Keratinocyte (primary cell): ENCODE measurements at places on chromosomes 12 and 14. TPM values are rescaled to one million over a fixed set of nuclear protein-coding genes. Genes with fewer than 3 reads are reported as not detected.

DNA sequence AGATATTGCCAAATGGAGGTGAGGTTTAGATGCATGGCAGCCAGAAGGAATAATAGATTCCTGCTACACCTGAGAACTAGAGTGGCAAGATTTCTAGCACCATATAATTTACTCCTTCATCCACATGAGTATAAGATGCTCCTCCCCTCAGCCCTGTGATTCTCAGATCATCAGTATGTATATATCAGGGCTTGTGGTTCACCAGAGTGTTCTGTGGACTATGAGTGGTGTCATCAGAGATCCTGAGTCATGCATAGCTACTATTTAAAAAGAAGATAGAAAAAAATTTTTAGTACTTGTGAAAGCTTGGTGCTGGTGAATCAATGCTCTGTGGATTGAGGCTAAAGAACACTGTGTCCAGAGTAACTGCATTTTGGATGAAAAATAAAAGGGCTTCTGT, 285.9 kb downstream of the BMP4 start:
- no peaks in the 10 kb centered on the region for H3K36me3 ChIP-seq
- DNase-seq: peak; percentile 57
- H3K27me3 ChIP-seq: no peaks in the 10 kb centered on the region

GRCh38 chr12:53193985-53194716, 12.9 kb downstream of the ITGB7 start:
- H3K4me3 ChIP-seq: no peak overlapping the region
- peaks cover 2% of the 10 kb centered on the region for H3K4me1 ChIP-seq
- no peak for DNase-seq
- no peaks in the 10 kb centered on the region for H3K27me3 ChIP-seq
- no peaks in the 10 kb centered on the region for H3K36me3 ChIP-seq

DNA sequence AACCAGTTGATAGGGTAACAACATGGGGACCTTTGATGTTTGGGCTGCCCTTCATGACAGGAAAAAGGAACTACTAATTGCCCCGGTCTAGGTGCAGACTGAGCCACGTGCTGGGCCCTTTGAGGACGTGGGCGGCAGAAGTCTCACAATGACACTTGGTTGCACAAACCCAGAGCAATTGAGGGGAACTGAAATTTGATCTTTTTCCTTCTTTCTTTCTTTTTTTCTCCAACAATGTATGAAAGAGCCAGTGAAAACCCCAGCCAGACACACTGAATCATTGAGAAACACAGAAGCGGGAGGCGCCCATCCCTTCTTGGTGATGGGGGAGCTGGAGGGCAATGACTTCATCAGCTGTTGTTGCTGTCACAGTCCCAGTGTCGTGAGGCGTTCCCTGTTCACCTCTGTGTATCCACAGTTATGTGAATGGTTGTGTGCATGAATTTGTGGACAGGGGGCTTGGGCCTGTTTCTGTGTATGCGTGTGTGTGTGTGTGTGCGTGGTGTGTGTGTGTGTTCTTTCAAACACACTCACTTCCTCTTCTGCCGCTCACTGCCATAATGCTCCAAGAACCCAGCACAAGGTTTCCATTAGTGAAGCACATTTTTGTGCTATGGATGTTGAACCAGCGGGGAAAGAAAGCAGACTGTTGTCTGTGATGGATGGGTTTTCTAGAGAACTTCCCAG, 137.5 kb upstream of the CCND2 start:
- H3K27ac ChIP-seq: no peak overlapping the region
- no peak overlapping the region for H3K4me3 ChIP-seq
- no peaks in the 10 kb centered on the region for H3K4me1 ChIP-seq
- no peaks in the 10 kb centered on the region for H3K36me3 ChIP-seq
- no peaks in the 10 kb centered on the region for H3K27me3 ChIP-seq

DNA sequence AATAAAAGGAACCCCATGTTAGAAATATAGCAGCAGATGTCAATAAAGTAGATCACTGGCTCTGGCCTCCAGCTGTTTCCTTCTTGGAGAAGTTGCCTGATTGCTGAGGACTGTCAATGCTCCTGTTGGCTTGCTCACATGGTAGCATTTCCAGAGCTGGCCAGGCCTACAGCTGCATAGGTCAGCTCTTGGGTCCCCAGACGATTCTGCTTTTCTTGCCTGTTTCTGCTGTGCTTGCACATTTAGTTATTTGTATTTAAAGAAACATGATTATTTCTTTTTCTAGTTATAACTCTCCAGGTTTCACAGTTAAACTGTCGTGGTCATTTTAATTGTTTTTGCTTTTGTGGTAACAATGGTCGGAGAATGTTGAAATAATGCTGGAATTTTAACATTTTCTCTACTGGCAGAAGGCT, 7.2 kb downstream of the NAV3 start:
- H3K4me1 ChIP-seq: peaks cover 11% of the 10 kb centered on the region
- H3K36me3 ChIP-seq: no peaks in the 10 kb centered on the region
- H3K4me3 ChIP-seq: no peak overlapping the region
- DNase-seq: no peak
- no peaks in the 10 kb centered on the region for H3K27me3 ChIP-seq
- no peak overlapping the region for H3K27ac ChIP-seq

GRCh38 chr12:1595690-1596347, 1.4 kb upstream of the FBXL14 start:
- no peaks in the 10 kb centered on the region for H3K36me3 ChIP-seq
- H3K27ac ChIP-seq: no peak overlapping the region
- H3K4me1 ChIP-seq: peaks cover 31% of the 10 kb centered on the region
- no peak for DNase-seq
- no peak overlapping the region for H3K4me3 ChIP-seq
- H3K27me3 ChIP-seq: no peaks in the 10 kb centered on the region

GRCh38 chr12:68097386-68097785, 62.2 kb downstream of the IFNG start:
- no peaks in the 10 kb centered on the region for H3K36me3 ChIP-seq
- DNase-seq: no peak
- H3K4me3 ChIP-seq: no peak overlapping the region
- H3K27me3 ChIP-seq: no peaks in the 10 kb centered on the region
- peaks cover 34% of the 10 kb centered on the region for H3K4me1 ChIP-seq

- no peak overlapping the region for H3K27ac ChIP-seq
- peaks cover 4% of the 10 kb centered on the region for H3K4me1 ChIP-seq
- DNase-seq: no peak
- H3K27me3 ChIP-seq: no peaks in the 10 kb centered on the region
Observed at GRCh38 chr14:22282417-22282816, 306.6 kb downstream of the DAD1 start.

DNA sequence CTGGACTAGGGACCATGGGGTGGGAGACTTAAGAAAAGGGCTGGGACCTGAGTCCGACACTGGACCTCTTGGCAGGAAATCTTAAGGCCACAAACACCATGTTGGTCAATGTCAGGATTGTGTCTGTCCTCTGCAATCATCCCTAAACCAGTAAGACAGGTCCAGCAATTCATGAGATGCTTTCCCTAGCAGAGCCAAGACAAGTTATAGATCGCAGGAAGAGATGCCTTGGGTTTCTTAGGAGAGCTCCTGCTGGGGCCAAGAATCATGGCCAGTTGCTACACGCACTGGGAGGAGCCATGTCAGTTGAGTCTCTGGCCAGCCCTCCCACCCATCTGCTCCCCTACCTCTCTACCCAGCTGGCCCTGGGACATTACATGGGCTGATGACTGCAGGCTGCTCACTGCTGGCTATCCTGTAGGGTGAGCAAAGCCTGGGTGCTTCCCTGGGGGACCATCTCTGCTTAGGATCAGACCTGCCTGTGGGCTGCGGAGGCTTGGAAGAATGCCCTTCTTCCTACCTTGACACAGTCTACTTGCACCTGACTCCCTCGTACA, 14.2 kb downstream of the PLEKHH1 start:
- H3K27me3 ChIP-seq: no peaks in the 10 kb centered on the region
- no peak for DNase-seq
- H3K36me3 ChIP-seq: peaks cover 9% of the 10 kb centered on the region
- H3K4me3 ChIP-seq: no peak overlapping the region
- H3K4me1 ChIP-seq: no peaks in the 10 kb centered on the region

DNA sequence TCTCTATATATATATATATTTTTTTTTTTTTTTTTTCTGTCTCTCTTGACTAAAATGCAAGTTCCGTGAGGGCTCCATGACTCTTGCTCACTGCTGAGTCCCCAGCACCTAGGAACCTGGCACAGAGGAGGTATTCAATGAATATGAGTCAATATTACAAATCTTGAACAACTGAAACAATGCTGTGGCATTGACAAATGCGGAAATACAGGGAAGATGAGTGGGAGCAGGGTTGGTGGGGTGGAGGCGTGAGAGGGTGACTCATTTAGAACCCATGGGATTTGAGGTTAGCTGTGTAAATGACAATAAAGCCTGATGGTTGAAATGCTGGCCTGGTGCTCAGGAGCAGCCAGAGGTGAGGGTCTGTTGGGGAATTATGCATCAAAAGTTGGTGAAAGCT, 121.7 kb upstream of the FUT8 start:
- peak; percentile 66 for DNase-seq
- peaks cover 8% of the 10 kb centered on the region for H3K4me1 ChIP-seq
- H3K36me3 ChIP-seq: no peaks in the 10 kb centered on the region
- H3K27me3 ChIP-seq: no peaks in the 10 kb centered on the region
- no peak overlapping the region for H3K4me3 ChIP-seq

DNA sequence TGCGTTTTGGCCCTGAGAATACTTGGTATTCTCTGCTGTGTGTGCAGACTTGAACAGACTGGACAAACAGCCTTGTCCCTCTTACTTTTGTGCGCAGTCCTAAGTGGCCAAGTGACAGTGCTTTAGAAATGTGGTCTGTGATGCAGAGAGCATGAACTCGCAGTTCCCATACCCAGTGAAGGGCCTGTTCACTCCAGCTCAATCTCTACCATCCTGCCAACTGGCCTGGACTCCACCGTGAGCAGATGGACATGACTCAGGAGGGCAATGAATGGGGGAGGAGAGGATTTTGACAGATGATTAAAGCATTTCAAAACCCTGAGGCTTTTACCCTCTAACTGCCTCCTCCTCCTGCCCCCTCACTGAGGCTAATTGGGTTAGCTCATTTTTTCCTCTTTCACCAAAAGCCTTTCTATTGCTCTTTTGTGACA, 62.5 kb upstream of the PYGL start:
- no peak for DNase-seq
- H3K4me1 ChIP-seq: no peaks in the 10 kb centered on the region
- H3K36me3 ChIP-seq: no peaks in the 10 kb centered on the region
- peaks cover 10% of the 10 kb centered on the region for H3K27me3 ChIP-seq
- H3K27ac ChIP-seq: no peak overlapping the region

Gene RNF212B
- not detected in 3 replicates for polyA plus RNA-seq

Gene POLE2
- polyA plus RNA-seq: 4.0 to 14.1 TPM (median 8.4 TPM) in 3 replicates

Gene CERS5
- 50.6 to 72.3 TPM (median 61.4 TPM) in 3 replicates for polyA plus RNA-seq

Gene OR4E2
- not detected in 3 replicates for polyA plus RNA-seq

Gene PDZRN4
- not detected in 3 replicates for polyA plus RNA-seq

Gene SIX4
- polyA plus RNA-seq: 2.5 to 4.5 TPM (median 4.0 TPM) in 3 replicates
